ENCODE measurements at places on chromosomes 7 and 10.

DNA sequence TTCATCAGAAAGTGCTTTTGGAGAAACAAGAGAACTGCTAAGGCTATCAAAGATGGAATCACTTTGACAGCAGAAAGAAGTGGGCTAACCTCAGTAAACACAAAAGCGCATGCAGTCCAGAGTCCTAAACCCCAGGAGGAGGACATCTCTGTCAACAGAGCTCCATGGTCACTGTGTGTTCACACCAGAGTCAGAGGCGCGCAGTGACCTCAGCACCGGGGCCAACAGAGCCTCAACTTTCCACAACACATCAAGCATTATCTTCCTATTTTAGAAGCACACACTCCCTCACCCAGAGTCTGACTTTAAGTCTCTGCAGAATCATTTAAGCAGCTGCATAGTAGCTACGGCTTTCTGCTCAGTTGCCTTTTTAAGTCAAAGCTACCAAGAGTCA lies 195.3 kb downstream of the DIP2C start:
- DNase-seq = no peak

DNA sequence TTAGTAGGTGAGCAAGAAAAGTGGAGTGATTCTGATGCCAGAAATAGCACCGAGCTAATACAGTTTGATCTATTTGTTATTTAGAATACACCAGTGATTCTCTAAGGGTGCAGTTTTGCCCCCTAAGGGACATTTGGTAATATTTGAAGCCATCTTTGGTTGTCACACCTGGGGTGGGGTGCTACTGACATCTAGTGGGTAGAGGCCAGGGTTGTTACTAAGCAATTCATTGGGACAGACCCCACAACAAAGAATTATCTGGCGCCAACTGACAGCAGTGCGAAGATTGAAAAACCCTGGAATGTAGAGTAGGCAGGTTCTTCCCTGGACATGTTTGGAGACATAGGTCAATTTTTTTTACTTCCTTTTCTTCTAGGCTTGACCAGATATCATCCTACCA lies 14.6 kb downstream of the PALS2 start:
- no peak for DNase-seq

GRCh38 chr10:33506391-33506790 lies 171.9 kb upstream of the NRP1 start:
- DNase-seq = no peak

DNA sequence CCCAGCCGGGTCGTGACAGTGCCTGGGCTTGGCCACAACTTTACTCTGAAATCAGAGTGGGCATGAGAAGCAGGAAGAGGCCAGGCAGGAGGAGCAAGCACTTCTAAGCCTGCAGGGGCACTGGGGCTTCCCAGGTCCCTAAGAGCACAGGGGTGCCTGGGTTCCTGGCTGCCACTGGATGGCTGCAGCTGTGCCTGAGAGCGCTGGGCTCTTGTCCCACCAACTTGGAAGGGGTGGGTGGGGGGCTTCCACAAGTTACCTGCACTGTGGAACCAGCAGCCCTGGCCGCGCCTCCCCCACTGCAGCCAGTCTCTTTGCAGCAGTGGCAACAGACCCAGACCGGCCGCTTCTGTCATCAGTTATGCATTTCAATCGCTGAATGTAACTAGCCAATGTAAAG lies 434.7 kb upstream of the GRM3 start:
- DNase-seq = no peak

DNA sequence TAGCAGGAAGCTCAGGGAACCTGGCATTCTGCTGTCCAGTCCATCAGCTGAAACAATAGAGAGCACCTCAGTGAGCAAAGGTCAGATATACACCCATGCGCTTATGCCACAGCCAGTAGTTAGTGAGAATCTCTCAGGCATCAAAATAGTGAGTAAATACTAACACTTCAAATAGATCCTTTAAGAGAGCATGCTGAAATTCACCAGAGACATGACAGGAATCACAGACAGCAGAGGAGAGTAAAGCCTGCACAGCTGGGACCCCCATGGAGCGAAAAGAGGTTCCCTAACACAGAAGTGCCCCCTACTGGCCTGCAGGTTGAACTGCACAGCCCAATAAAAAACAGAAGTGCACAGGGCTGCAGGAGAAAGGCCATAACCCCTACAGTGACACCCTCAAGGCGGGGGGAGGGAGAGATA lies 57.6 kb upstream of the ANTXRL start:
- no peak for DNase-seq

DNA sequence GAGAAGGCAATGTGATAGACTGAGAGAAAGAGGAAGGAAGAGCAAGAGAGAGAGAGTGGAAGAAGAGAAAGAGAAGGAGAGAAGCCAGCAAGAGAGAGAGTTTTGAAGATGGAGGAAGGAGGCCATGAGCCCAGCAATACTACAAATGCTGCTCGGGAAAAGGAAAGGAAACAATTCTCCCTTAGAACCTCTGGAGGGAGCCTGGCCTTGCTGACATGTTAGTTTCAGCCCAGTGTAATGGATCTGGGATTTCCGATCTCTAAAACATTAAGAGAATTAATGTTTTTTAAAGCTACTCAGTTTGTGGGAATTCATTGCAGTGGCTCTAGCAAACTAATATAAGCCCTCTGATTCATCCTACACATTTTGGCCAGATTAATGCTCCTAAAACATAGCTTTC lies 206.8 kb upstream of the MTPN start:
- DNase-seq = no peak

- no peak for DNase-seq
Measured at GRCh38 chr10:48982584-48982983, 42.9 kb upstream of the LRRC18 start.

DNA sequence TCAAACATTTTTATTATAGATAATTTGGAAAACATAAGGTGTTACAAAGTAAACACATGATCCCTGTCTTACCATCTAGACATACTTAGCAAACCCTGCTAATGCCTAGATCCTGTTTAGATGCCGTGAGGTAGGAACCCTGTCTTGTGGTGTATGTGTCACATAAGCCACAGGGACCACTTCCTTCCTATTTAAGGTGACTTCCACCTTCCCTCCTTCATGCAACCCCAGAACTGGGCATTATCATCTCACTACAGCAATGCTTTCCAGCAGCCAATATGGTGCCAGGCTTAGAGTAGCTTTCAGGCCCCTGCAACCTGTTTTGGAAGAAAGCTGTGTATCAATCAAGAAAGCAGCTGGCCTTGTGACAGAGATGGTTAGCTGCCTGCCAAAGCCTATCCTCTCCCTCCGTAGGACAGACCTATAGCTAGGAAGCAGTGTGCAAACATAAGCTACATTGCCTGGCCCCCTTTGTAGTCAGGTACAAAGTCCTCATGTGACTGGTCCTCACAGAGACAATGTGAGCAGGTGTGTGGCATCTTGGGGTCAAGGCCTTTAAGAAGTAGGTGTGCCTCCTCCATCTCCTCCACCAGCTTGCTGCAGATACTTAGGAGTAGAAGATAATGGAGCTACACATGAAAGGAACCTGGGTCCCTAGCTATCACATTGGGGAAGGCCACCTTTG lies 146.8 kb downstream of the SPAG6 start:
- no peak for DNase-seq

DNA sequence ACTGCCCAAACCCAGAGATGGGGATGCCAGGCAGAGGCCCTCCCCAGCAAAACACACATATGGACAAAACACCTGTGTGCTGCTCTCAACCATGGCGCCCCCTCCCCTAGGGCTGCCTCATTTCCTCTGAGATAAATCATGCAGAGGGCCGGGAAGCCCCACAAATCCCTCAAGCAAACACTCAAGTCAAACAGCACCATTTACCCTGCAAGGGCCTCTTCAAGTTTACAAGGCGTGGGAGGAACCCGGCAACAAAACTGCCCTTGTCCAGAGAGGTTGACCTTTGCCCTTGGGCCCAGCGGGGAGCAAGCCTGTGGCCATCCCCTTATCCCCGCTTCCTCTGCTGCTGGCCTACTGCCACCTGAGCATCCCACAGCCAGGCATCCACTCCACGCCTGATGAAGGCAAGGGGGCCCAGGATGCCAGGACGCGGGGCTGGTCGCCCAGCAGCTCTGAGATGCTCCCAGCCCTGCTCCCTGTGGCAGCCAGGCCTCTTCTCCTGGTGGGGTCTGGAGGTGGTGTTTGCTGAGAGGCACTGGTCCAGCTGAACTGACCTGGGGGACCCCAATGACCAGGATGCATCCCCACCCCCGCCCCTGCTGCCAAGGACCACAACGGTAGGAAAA lies 77.4 kb downstream of the DLG5 start:
- DNase-seq = no peak

- DNase-seq = no peak
Measured at GRCh38 chr7:157652161-157652953, 315.6 kb downstream of the DNAJB6 start.

- DNase-seq = peak; percentile 1
Measured at GRCh38 chr7:96823274-96823673, 113.6 kb upstream of the SEM1 start.

- DNase-seq = peak; percentile 49
Measured at GRCh38 chr7:31782411-31782991, 95.5 kb downstream of the PPP1R17 start.

DNA sequence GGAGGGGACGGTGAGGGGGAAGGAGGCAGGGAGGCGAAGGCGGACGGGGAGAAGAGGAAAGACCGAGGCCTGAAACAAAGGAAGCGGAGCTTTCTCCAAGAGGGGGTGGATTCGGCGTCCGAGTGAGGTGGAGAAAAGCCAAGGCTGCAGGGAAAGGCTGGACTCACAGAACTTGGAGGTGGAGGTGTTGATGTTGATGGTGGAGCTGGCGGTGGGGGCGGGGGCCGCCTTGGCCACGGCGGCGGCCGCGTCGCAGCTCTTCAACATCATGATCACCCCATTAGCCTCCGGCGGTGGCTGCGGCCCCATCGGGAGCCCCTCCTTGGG lies 578 bp downstream of the CACUL1 start:
- no peak for DNase-seq

DNA sequence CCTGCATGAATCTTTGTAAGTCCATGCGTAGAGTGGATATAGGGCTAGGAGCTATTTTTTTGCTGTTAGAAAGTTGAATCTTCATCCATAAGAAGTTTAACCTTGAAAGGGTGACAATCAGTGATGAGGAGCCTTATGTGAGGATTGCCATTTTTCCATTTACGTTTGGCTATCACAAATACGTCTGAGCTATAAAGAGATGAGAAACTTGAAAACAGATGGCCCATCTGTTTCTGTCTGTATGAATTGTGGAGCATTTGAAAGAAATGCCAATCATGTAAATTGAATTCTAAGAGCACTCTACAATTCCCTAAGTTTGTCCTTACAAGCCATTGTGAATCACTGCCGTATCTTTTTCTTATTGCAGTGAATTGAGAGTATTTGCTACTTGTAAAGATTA lies 169.8 kb upstream of the TEX47 start:
- DNase-seq = no peak

GRCh38 chr7:19508821-19509220 lies 200.0 kb downstream of the POLR1F start:
- no peak for DNase-seq

DNA sequence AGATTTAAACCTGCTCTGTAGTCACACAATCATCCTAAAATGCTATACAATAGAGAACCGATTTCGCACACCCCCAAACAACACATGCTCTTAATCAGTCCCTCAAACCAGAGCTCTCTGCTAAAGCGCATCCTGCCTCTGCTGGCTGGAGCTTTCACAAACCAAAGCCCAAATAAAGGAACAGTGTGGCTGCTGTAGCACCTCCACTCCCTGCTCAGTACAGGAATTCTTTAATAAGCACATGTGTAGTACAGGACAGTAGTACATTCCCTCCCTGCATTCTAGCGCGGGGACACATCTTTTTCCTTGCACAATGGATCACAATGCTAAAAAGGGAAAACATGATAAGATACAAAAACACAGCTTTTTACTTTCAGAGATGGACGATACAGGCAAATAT lies 684.6 kb downstream of the MAGI2 start:
- DNase-seq = no peak

- no peak for DNase-seq
Measured at GRCh38 chr10:71040343-71040742, 152.0 kb upstream of the PCBD1 start.

GRCh38 chr10:4941540-4942330 lies 21.5 kb upstream of the AKR1C1 start:
- no peak for DNase-seq

- DNase-seq = no peak
Measured at GRCh38 chr10:117539903-117540639, 2.5 kb upstream of the EMX2 start.

DNA sequence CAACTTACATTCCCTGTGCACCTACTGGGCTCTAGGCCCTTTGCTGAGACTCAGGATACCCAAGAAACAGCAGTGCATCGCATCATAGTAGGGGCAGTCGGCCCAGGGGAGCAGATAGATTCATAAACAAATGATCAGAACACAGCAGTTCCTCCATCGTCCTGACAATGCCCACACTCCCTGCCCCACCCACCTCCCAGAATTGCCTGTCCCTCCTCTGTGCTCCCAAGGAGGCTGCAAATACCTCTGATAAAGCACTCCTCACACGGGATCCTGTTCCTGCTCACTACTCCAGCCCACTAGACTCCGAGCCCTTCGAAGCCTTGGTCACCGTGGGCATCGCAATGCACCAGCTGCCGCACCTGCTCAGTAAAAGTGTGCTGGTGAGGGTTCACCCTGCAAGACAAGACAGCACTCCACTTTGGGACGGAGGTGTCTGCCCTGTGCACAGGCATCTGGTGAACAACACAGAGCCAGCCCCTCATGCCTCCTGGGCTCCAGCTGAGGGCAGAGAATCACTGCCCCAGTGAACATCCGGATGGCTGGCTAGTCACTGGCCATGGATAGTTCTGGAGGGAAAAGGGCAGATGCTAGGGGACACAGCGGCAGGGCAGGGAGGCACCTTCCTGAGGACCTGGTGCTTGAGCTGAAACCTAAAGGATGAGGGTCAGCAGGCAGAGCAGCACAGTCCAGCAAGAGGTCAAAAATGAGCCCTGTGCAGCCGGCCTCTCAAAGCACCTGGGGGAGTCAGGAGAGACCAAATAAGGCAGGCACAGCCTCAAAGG lies 60.7 kb downstream of the TNS3 start:
- DNase-seq = no peak

GRCh38 chr10:73931767-73932619 lies 21.1 kb downstream of the PLAU start:
- DNase-seq = no peak

GRCh38 chr10:44696496-44696895 lies 214.6 kb upstream of the TMEM72 start:
- peak; percentile 91 for DNase-seq

- no peak for DNase-seq
Measured at GRCh38 chr7:14195871-14196270, 206.4 kb upstream of the ETV1 start.

DNA sequence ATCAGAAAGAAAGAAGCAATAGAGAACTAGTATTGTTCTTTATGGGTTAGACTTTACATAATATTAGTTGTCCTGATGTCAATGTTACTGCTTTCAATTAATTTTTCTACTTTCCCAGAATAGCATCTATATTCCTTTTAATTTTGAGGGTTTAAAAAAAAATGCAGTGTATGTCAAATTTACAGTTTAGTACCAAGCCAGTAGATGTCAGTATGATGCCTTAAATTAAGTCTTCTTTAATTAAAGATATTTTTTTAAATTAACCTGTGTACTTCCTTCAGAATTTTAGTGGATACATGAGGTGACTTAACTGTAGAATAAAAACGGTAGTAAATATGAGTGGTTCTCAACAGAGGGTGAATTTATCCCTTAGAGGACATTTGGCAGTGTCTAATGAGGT lies 35.2 kb upstream of the STOX1 start:
- DNase-seq = no peak

- no peak for DNase-seq
Measured at GRCh38 chr10:50794490-50794889, 54.8 kb downstream of the ASAH2B start.

- no peak for DNase-seq
Measured at GRCh38 chr7:26186364-26187311, 13.9 kb downstream of the HNRNPA2B1 start.

GRCh38 chr7:45721686-45722598 lies 147.8 kb downstream of the ADCY1 start:
- DNase-seq = no peak

- no peak for DNase-seq
Measured at GRCh38 chr7:103888603-103889153, 100.8 kb downstream of the RELN start.

Measured in fibroblast of skin of left biceps (primary cell).